Activated CD8-positive, alpha-beta memory T cell treated with anti-CD3 and anti-CD28 coated beads for 1 hour (primary cell): ENCODE measurements at places on chromosomes 11 and 22.

- no peak for DNase-seq
Observed at GRCh38 chr11:117887431-117888138, 11.1 kb upstream of the FXYD6 start.

GRCh38 chr11:117725048-117725734 lies 71.8 kb downstream of the DSCAML1 start:
- DNase-seq, result no peak

- DNase-seq, result no peak
Observed at GRCh38 chr11:79415912-79416311, 24.9 kb downstream of the TENM4 start.

GRCh38 chr11:122345586-122345985 lies 229.6 kb upstream of the BLID start:
- DNase-seq, result no peak

DNA sequence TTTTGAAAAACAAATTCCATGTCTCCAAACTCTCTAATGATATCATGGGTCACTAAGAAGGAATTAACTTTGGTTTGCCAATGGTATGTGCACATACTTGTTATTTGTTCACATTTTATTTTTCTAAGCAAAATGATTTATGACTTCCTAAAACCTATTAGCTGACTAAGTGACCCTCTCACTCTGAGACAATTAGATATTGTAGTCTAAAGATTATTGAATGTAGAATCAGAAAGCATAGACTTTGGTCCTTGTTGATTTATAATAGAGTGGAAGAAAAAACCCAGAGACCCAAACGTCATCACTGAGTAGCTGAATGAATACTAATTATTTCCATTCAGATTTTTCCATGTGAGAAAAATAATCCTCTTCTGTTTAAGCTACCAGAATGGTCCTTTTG lies 243.5 kb upstream of the ANO3 start:
- DNase-seq, result no peak

DNA sequence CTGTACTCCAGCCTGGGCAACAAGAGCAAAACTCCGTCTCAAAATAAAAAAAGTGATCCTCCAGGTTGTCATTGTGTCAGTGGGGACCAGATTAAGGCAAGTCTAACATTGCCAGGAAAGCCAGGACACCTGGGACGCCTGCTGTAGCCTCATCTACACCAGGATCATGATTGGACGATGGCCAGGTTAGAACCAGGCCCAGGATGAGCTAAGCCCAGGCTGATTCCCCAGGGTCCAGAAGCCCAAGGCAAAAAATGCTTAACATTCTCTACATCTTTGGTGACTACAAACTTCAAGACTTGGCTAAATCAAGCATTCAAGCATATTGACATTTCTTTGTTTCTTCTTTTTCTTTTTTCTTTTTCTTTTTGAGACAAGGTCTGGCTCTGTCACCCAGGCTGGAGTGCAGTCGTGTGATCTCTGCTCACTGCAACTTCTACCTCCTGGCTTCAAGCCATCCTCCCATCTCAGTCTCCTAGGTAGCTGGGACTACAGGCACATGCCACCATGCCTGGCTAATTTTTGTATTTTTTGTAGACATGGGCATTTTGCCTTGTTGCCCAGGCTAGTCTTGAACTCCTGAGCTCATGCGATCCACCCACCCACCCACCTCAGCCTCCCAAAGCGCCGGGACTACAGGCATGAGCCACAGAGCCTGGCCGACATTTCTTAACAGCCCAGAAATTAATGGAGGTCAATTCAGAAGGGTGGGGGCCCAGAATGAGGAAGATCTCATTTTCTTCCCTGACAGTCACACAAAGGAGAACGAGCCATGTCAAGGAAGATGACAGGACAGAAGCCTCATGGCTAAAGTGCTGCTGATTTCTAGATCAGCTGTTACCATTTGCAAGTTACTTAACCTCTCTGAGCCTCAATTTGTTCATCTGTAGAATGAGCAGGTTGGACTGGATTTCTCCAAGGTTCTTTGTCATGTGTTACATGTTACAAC lies 12.5 kb upstream of the PTPRJ start:
- no peak for DNase-seq

GRCh38 chr11:12248330-12248729 lies 129.0 kb upstream of the PARVA start:
- DNase-seq, result no peak

GRCh38 chr22:35526333-35526979 lies 14.2 kb upstream of the RASD2 start:
- DNase-seq, result no peak

DNA sequence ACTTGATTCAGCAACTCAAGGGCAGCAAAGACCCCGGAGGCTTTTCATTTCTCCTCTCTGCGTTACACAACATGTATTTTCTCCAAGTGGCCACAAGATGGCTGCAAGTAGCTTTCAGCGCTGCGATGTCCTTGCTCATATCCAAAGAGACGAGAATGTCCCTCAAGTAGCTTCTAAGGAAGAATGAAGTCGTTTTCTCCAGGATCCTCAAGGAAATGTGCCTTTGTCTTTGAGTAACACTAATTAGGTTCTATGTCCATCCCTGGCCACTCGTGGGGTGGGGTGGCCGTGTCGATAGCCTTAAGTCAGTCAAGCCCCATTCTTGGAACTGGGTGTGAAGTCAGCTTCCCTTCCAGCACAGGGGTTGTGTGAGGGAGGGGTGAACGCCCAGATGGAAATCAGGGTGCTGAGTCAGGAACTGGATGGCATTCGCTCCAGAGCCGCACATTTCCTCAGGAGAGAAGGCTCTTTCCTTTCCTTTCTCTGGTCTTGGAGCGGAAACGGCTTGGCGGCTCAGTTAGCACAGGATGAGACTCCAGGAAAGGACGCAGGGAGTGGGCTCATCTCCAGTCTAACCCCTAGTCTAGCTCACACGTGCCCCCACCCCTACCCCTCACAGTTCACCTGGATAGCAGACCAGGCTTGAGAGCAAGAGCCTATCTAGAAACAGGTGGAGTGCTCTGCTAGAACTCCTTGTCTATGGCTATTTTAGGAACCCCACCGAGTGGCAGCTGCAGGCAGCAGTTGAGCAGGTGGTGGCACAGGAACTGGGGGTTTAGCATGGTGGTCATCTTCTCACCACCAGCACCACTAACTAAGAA lies 44.3 kb downstream of the NNMT start:
- DNase-seq, result no peak

- no peak for DNase-seq
Observed at GRCh38 chr11:57479911-57480310, 19.6 kb downstream of the RTN4RL2 start.

- DNase-seq, result no peak
Observed at GRCh38 chr22:31090217-31091085, 9.3 kb downstream of the SMTN start.

GRCh38 chr22:43643387-43643786 lies 168.7 kb downstream of the EFCAB6 start:
- DNase-seq, result no peak

DNA sequence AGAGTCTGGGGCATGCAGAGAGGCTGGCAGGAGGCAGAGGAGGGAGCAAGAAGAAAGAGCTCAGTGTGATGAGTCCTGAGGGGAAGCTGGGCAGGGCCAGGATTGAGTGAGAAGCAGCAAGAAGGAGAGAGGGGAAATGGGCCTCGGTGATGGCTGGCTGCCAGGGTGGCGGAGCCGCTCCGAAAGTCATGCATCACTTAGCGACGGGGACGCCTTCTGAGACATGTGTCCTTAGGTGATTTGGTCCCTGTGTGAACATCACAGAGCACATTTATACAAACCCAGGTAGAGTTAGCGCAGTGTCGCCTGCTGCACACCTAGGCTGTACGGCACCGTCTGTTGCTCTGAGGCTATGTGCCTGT lies 15.1 kb downstream of the TBC1D22A start:
- DNase-seq, result no peak

GRCh38 chr11:124384399-124384798 lies at the start of gene OR8B2:
TSS of gene OR8B2 (minus strand) at chr11:124384499. CDS start at chr11:124383343, 1,156 bp downstream.
- no peak for DNase-seq

DNA sequence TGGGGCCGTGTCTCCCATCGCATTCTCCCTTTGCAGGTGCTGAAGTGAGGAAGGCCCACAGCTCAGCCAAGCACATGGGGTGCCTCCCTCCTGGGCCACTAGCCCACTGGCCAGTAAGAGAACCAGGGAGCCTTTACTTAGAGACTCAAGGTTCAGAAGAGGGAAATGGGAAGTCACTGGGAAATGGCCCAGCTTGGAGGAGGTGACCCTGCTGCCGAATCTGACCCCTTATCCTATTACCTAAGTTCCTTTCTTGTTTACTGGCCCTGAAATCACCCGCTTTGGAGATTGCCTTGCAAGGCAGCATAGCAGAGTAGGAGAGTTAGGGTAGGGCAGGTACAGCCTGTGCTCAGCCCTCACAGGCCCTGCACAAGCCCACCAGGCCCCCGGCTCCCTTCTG lies 24.4 kb downstream of the UPB1 start:
- no peak for DNase-seq

- DNase-seq, result no peak
Observed at GRCh38 chr11:84290647-84291046, 1004.5 kb upstream of the CCDC90B start.

DNA sequence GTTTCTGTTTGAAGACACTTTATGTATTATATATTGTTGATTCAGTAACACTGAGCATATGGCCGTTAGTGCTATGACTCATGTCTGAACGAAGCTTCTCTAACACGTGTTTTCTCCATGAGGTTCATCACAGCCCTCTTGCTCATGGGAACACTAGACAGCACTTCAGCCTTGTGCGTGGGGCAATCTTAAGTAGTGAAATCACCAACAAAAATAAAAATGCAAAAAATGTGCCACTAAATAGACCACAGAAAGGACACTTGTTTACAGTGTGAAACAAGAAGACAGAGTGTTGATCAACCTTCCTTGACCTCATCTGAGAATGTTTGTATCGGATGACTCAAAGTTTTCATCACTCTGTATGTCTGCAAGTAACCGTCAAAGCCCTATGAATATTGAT lies 94.5 kb downstream of the FDX1 start:
- no peak for DNase-seq

DNA sequence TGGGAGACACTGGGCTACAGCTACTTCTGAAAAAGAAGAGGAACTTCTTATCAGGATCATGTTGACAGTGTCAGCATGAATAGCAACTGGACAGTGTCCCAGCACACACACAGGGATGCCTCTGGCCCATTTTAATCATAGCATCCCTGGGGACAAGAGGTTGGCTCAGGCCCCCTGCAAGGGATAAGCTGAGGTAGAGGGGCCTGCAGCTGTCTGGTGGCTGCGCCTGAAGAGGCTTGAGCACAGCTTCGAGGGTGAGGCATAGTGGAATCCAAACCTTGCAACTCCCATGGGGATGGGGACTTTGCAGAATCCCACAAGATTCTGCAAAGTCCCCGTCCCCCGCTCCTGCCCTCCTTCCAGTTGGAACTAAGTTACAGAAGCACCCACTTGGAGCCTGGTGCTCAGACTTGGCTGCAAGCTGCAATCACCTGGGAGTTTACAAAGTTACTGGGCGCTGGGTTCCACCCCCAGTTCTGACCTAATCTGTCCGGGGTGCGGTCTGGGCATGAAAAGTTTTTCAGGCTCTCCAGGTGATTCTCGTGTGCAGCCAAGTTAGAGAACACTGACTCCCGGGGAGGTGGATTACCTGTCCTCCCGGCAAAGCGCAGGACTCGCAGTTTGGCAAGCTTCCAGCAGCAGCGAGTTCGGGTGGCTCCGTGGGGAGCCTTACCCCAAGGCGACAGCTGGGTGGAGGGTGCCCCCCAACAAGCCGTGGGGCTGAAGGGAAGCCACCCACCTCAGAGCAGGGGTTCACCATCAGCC lies 16.0 kb upstream of the LINC01488 start:
- no peak for DNase-seq

GRCh38 chr11:12483604-12484003 lies 106.2 kb downstream of the PARVA start:
- no peak for DNase-seq

DNA sequence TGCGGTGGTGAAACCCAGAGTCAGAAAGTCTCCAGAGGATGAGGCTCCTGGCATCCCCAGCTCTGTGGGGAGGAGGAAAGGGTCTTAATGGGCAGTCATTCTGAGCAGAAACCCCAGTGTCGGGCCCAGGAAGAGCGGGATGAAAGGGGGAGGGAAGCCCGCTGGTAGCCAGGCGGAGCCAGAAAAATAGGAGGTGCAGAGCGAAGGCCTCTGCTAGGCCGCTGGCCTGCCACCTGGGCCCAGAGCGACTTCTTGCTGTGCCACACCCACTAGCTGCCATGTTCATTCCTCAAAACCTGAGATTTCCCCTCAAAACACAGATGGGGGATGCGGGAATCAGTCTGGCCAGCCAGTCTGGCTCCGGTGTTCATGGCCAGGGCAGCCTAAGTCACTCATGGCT lies 650 bp upstream of the POU2AF3 start:
- DNase-seq, result no peak

DNA sequence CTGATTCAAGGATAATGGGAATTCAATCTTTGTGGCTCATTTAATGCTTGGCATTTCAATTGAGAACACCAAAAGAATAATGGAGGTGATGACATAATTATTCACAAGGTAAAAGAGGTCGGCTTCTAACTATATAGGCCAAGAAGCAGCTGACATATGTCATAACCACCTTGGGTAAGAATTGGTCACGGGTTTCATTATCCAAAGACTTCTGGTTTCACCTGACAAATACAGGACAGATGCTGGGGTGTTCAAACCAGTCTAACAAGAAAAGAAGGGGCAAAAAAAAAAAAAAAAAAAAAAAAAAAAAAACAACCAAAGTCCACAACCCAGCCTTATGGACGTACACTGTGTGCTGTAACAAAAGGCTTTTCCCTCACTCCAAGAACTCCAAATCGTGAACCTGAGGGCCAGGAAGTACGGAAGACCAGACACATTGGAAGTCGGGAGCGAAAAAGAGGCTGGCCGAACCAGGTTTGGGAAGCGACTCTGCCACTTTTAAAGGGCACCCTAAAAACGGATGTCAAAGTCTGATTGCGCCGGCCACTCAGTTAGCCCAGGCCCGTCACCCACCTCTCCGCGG lies 385 bp downstream of the HARBI1 start:
- no peak for DNase-seq

DNA sequence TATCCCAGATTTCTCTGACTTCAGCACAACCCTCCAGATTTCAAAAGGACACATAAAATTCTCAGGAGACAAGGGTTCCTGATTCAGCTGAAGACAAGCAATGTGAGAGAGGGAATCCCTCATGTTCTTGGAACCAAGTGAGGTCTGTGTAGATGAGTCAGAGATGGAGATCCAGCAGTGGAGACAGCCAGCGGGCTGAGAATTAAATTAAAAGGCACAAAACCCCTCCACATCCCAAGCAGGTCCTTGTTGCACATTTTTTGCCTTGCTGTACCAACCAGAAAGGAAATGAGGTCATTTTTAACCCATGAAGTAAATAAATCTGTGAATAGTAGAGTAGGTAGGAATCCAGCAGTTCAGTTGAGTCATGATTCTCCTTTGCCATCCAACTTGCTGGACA lies 9.7 kb downstream of the MTNR1B start:
- DNase-seq, result no peak

DNA sequence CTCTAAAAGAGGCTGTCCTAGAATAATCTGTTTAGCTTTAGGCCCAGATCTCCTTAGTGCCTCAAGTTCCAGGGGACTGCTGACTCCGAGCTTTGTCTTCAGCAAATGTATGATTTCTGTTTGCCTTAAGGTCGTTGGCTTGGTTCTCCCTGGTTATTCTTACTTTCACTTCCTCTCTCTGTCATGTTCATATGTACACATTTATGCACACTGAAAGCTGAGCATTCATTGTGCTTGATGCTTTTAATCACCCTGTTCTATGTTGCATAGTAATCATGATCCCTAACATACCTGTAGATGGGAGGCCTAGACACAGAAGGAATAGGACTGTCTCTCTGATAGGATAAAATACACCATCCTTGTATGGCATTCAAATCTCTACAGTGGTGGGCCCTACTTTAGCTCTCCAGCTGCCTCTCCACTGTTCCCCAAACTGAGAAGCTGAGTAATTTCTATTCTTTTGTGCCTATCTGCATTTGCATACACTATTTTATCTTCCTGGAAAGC lies 7.2 kb downstream of the PPFIBP2 start:
- DNase-seq, result no peak
